Myocyte (in vitro differentiated cells): ENCODE measurements at places on chromosomes 6 and 20.

DNA sequence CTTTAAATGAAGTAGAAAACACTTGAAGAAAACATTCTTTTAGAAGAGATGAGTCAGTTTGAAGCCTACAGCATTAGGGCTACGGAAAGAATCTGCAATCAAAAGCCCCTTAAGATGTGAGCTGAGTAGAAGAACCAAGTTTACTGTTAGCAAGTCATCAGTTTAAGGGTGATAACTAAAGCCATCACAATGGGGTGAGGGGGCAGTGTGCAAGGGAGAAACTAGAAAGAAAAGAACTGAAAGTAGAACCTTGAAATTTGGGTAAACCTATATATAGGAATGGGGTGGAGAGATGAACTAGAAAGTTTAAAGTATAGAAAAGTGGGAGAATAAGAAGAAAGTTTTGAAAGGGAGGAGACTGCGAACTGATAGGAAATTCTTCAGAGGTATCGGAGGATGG, 212.9 kb downstream of the COL19A1 start:
- DNase-seq, result no peak

DNA sequence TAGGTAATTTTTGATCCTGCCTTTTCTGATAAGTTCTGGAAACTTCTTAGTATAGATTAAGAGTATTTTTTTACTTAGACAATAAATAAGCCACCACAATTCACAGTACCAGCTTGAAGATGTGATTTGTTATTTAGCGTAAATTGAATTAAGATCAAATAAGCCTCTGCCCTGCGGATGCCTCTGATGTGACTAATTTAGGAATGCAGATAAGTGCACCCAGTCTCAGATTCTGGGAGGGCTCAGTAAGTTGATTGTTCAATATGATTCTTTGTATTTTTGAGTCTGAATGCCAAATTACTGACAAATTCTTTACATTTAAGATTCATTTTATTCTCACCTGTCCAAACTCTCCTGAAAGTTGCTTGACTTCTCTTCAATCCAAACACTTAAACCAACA, 147.5 kb downstream of the THBS2 start:
- peak; percentile 45 for DNase-seq

DNA sequence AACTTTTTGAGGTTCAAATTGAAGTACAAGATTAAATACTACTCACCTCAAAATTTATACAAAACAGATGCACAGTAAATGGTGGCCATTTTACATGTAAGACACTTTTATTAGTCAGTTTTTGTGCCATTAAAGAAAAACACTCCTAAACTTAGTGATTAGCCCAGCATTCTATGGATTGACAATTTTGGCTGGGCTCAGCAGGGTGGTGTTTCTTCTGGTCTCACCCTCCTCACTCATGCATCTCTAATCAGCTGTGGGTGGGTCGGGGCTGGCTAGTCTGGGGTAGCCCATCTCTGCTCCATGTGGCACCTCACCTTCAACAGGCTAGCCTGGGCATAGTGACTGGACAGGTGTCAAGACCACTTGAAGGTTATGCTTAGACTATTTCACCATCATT, 71.6 kb upstream of the BTBD3 start:
- no peak for DNase-seq

- DNase-seq, result no peak
Measured at GRCh38 chr6:146594495-146594894, 4.3 kb upstream of the ADGB start.

GRCh38 chr6:150711584-150712504, 112.2 kb downstream of the PLEKHG1 start:
- DNase-seq, result no peak

DNA sequence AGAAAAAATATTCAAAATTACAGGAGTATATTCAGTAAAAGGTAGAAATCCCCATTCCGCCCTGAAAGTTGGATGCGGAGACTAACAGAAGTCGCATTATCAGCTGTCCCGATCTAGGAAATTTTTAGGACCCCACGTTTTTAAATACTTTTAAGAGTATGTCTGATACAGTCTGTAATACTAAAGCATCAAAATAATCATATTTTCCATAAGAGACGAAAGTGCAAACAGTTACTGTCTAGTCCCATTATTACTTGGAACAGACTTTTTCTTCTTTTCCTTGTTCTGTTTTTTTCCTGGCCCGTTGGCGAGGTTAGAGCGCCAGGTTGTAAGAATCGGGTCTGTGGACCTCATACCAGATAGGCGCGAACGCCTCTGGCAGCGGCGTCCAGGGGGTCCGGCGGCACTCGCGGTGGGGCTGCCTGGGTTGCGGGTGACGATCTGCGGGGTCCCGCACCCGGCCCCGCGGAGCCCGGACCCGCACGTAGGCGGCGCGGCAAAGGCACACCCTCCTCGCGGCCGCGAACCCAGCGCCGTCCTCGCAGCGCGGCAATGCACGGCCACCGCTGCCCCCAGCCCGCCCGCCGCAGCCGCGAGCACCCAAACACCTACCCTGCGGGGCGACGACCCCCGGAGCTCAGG, 460 bp downstream of the PLAGL1 start:
- peak; percentile 17 for DNase-seq

DNA sequence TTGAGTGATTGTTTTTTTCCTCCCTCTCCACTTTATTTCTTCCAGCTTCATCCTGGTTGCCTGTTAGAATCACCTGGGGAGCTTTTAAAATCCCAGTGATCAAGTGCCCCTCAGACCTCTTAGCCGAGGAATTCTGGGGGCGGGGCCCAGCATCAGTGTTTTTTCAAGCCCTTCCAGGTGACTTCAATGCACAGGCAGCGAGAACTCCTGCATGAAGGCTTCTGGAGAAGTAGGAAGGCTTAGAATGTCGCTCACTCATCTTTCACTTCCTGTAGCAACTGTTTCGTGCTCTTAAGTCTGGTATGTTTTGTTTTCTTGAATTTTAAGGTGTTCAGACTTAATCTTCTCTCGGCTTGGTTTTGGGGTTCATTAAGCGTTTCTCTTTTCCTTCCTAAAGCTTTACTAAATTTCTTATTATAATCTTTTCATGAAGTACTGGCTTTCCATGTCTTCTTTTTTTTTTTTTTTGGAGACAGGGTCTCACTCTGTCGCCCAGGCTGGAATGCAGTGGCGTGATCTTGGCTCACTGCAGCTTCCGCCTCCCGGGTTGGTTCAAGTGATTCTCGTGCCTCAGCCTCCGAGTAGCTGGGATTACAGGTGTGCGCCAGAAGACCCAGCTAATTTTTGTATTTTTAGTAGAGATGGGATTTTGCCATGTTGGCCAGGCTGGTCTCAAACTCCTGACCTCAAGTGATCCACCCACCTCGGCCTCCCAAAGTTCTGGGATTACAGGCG, 30.9 kb upstream of the TULP1 start:
- DNase-seq, result no peak
